ENCODE measurements at places on chromosomes 2 and 18.
A peak's percentile ranks its signal among the peaks of the same experiment; 100 is the strongest.

DNA sequence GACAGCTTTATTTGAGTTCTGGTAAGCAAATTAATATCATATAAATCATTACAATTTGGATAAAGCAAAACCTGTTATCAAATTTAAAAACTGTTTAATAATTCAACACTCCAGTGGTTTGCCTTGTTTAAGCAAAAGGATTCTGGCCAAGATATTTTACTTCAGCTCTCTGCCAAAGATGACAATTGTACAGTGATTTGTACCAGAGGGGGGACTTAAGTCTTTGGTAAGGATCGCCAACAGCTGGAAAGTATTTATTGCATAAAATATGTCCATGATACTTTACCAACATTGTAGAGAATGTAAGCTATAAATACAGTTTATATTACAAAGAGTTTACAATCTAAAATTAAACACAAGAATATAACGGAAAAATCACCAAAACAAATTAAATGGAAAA is 13.8 kb downstream of the PREPL start:
- DNase-seq: no peak

DNA sequence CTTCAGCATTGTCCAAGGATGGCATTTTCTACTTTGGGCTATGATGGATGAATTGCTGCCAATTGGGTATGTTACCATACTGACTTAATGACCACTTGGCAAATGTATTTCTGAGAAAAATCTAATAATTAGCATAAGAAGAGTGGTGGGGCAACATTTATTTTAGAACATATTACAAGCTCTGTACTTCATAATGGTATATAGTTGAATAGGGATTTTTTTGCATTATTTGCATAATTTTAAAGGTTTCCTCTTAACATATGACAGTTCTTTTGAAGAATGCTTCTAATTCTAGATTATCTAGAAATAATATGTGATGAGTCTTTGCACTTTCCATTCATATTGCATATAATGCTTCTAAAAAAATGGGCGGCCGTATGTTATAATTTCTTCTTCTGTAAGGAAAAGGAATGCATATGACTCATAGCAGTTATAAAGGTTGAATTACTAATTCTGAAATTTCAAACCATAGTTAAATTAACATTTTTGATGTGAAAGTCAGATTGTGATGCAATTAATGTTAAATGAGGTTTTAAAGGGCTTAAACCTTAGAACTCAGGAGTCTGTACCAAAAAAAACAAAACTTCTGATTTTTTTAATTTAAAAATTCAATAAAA is 1652.3 kb upstream of the SLC39A10 start:
- DNase-seq: no peak

DNA sequence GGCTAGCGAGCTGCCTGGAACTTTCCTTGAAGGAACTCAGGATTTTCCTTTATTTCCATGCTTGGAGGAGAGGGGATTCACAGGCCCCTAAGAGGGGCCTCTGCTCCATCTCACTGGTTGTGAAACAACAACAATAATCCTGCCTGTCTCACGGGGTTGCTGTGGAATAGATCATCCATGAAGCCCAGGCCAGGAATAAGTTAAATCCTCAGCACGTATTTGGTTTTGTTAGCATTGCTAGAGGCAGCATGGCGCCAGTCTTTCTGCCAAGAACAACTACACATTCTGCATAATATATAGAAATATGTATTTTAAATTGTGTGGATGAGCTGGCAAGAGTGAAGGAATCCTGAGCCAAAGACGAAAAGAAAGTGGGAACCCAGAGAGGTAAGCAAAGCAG is 80.8 kb upstream of the L3MBTL4 start:
- DNase-seq: no peak

GRCh38 chr2:213251618-213252017 is 32.6 kb upstream of the SPAG16 start:
- DNase-seq: peak; percentile 53

- no peak for DNase-seq
Observed at GRCh38 chr2:222915092-222915957, 54.5 kb downstream of the ACSL3 start.

DNA sequence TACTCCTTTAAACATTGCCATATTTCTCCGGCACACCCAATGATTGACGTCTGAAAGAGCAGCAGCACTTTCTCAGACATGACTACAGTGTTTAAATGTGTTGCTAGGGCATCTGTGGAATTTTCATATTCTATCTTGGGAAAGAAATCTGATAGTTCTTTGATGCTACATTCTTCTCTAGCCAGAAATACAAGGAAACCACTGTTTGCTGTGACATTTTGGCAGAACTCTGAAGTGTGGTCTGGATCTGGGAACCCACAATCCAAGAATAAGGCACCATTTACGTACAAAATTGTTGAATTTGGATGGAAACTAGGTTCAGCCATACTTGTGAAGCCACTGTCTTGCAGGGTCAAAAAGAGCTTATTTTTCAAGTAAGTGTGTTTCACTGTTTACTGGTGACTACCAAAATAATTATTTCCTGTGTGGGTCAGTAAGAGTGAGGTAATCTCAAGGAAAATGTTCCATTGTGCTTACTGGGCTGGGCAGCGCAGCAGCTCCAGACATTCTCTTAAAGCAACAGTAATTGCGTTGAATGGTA is 21.3 kb upstream of the CD28 start:
- DNase-seq: peak; percentile 23

DNA sequence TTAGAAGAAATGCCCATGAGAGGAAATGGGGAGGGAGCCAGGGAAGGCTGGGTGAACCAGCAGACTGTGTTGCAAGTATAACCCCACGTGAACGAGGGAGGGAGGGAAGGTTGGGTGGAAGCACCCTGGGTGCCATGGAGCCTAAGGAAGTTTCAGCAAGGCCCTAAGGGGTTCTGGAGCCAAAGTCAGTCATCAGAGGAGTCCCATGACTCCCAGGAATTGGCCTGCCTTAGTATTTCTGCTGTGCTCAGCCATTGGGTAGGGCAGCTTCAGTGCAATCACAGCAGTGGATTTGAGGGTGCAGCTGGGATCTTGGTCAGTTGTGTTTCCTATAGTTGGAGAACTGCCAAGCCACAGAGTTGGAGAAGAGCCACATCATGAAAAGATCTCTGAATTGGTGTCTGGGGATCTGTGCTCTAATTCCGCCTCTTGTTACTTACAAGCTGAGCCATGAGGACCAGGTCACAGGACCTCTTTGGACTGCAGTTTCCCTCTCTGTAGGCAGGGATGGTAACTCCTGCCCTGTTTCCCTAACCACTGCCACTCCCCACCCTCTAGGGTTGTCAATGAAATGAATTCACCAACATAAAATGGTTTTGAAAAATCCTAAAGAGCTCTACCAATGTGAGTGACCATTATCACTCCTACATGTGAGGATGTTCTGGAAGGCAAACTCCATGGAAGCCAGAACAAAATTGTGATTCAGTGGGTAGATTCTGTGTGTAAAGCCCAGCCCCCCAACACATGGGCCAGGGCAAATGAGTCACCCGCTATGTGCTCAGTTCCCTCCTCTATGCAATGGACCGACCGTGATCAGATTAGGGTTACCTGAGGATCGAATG is 108.9 kb downstream of the CLIP4 start:
- peak; percentile 41 for DNase-seq

GRCh38 chr2:71932037-71932779 is 215.5 kb downstream of the CYP26B1 start:
- no peak for DNase-seq

GRCh38 chr2:109525836-109526235 is 87.9 kb downstream of the SEPTIN10 start:
- DNase-seq: no peak

GRCh38 chr2:237980087-237980486 is 13.3 kb downstream of the UBE2F start:
- DNase-seq: no peak

GRCh38 chr2:170715062-170715931 is at the start of gene SP5:
Gene SP5 (plus strand): TSS chr2:170715337. CDS start chr2:170715513, 176 bp downstream.
- peak; percentile 35 for DNase-seq

- no peak for DNase-seq
Observed at GRCh38 chr2:99805930-99806476, 316.2 kb upstream of the REV1 start.

- DNase-seq: no peak
Observed at GRCh38 chr18:48539406-48540250, 797 bp downstream of the CTIF start.

- no peak for DNase-seq
Observed at GRCh38 chr2:198188982-198189381, 384.6 kb downstream of the PLCL1 start.

GRCh38 chr2:85851253-85852151 is 37.3 kb downstream of the ST3GAL5 start:
- no peak for DNase-seq

DNA sequence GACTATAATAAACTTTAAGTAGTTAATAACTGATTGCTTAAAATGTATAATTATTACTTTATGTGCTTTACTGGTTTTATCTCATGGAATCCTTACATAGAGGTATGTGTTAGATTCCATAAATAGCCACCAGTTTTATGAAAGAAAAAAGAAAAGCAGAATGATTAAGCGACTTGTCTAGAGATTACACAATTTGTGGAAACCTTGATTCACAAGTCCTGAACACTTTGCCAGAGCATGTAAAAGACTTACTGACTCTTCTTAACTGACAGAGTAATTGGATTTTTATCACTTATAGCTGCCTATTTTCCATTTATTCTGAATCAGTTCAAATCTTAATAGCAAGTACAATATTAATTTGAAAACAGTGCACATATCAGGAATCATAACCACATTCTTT is 448.7 kb upstream of the NETO1 start:
- no peak for DNase-seq

- no peak for DNase-seq
Observed at GRCh38 chr2:28292491-28292890, 100.2 kb upstream of the FOSL2 start.

- no peak for DNase-seq
Observed at GRCh38 chr2:176565641-176566323, 296.5 kb downstream of the MTX2 start.

- DNase-seq: peak; percentile 8
Observed at GRCh38 chr2:52934323-52934898, 833.2 kb upstream of the CHAC2 start.

GRCh38 chr2:179191110-179191509 is 73.5 kb downstream of the SESTD1 start:
- DNase-seq: no peak

Measured in HTR-8/SVneo (cell line).